Mucosa of descending colon (tissue), 3 donors: ENCODE measurements at places on chromosomes 6 and 20. TPM values are rescaled to one million over a fixed set of nuclear protein-coding genes. Genes with fewer than 3 reads are reported as not detected.

LPIN3 gene
- 52.7 TPM for total RNA-seq

DNA sequence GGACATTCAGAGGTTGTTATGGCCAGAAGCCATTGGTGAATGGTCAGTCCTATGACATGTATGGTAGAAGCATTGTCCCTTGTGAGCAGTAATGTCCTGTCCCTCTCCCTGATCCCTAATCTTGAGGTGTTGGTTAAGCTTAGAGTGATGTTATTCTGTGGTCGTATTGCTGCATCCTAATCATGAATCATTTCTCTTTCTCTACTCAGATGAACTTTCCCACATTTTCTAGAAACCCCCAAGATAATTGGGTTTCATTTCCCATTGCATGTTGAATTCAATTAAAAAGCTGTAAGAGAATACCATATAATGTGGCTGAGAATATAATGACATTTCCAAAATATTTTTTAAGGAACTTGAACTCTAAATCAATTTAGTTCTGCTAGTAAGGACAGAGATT, 175.1 kb downstream of the PLCB4 start:
- no peak for DNase-seq

DNA sequence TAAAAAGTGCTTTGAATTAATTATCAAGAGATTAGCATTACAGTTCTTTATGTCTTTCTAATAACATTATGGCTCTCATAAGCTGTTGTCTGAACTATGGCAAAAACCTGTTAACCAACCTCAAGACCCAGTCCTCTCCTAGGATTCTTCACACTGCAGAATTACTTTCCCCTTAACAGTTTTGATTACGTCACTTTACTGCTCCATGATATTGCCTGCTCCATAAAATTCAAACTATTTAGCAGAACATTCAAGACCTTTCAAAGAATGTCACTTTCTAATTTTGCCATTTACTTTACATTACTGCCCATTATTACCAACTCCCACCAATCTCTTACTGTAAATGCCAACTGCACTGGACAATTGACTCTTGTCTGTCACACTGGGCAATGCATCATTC, 843.5 kb downstream of the PHF3 start:
- no peak for DNase-seq

- no peak for DNase-seq
These were observed 31.4 kb downstream of the DUSP22 start for GRCh38 chr6:323730-324088.

OPRM1 gene
- 0.57 TPM for total RNA-seq

DNA sequence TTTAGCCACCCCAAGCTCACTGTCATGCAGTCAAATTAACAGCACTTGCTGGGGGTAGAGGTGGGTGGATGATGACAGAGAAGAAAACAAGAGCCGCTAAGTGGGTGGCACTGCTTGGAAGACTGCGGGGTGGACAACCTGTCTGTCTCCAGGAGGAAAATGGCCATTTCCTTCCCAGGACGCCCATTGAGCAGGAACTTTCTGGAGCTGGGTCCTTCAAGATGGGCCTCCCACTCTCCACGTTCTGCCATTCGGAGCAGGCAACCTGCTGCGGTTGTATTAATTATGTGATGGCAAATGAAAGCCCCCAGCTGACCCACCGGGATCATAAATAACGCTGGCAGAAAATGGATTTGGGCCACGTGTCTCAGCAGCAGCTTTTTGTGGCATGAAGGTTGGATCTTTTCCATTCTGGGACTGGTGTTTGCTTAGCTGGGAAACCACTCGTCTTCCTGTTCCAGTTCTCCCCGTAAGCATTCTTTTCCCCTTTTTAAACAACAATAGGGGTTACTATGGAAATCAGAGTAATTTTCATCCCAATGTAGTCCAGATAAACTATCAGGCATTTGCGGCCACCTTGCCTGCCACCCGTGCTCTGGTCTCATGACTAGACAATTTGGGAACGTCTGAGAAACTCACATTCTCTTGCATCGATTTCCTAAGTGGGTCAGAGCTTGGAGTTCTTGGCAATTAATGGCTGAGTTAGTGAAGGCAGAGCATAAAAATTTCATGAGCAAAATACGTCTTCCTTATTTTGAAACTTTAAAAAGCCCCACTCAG, 215.5 kb downstream of the ANKRD60 start:
- no peak for DNase-seq

TOX2 gene
- total RNA-seq, result 6.1 TPM

SLC22A23 gene
- total RNA-seq, result 74.7 TPM

EDN1 gene
- total RNA-seq, result 14.0 TPM

DNA sequence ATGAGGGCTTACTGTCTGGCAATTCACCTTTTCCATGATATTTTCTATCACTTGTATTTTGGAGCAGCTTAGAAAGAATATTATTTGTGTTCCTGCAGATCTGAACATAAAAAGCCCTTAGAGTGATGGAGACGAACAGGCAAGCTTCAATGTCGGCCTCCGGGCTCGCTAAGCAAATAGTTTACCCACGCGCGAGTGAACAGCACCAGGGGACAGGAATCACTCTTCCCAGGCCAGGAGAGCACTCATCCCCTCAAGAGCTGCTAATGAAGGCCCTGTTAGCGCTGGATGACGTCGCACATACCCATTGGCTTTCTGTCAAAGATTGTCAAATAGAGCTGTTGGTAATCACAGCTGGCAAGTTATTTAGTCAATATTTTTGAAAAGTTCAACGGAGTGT, 395.7 kb downstream of the ZFAND3 start:
- DNase-seq, result no peak

B3GAT2 gene
- 0.13 TPM for total RNA-seq

DNA sequence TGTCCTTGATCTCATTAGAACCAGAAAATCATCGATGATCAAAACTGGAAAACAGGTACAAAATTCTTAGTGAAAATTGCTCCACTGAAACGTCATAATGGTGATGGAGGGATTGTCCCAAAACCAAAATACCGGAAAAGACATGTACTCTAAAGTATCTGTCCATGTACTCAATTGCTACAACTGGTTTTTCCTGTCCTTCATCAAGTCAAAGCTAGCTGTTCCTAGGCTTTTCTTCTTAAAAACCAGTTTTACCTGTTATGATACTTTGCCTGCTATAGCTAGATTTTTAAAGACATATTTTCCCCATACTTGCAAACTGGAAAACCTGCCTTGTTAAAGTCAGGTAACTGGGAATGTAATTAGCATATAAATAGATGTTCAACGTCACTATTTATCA, 50.5 kb upstream of the LRRC1 start:
- no peak for DNase-seq

RPRD1B gene
- total RNA-seq, result 36.3 TPM

DNA sequence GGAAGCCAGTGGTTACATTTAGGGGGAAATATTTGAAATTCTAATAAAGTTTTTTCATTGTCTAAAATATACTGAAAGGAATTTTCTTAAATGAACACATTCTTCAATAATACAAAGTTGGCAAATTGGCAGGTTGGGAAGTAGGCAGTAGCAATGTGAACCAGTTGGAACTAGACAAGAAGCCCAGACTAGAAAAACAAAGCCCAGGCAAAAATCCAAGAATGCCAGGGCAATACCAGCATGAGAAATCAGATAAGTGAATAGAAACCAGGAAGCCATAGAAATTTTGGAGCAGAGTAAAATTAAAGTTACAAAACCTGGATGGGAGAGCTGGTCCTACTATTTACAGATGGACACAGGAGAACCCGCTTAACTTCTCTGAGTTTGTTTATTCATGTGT, 52.2 kb downstream of the TPBG start:
- no peak for DNase-seq

RIPOR2 gene
- 2.9 TPM for total RNA-seq

- no peak for DNase-seq
These were observed 153.2 kb upstream of the PRND start for GRCh38 chr20:4568361-4568959.

GRCh38 chr6:98469141-98469540, 365.2 kb upstream of the POU3F2 start:
- no peak for DNase-seq

DNA sequence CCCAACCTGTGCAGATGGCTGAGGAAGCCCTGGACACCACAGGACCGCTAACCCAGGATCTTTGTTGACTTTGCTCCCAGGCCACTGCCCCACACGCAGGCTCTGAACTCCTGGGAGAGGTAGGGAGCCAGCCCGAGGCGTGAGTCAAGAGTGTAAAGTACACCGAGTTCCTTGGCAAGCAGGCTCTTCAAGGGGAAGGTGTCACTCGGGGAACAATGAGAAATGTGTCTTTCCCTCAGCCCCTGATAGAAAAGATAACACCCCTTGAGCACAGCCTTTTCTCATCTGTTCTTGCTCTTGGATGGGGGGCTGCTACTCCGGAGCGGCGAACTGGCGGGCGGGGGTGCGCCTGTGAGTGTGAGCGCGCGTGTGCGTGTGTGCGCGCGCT, 472 bp upstream of the EDN3 start:
- DNase-seq, result peak; percentile 82

DNA sequence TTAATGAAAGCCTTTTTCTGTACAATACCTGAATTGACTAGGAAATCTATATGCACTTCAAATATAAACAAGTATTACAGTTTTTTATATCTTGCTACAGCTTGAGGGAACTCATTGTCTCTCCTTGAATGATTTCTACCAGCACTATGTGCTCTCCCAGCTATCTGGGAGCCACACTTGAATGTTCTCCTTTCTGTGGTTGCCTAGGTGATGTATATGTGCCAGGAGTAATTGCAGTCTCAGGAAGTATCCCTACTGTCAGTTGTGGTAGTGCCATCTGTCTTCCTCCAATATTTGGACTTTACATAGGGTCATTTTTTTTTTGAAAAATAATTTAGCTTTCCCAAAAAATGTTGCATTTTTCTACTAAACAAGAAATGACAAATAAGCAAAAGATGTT, 288.0 kb upstream of the PLCB4 start:
- no peak for DNase-seq

HLA-DRB1 gene
- 169 TPM for total RNA-seq

THBS2 gene
- total RNA-seq, result 3.7 TPM

DNA sequence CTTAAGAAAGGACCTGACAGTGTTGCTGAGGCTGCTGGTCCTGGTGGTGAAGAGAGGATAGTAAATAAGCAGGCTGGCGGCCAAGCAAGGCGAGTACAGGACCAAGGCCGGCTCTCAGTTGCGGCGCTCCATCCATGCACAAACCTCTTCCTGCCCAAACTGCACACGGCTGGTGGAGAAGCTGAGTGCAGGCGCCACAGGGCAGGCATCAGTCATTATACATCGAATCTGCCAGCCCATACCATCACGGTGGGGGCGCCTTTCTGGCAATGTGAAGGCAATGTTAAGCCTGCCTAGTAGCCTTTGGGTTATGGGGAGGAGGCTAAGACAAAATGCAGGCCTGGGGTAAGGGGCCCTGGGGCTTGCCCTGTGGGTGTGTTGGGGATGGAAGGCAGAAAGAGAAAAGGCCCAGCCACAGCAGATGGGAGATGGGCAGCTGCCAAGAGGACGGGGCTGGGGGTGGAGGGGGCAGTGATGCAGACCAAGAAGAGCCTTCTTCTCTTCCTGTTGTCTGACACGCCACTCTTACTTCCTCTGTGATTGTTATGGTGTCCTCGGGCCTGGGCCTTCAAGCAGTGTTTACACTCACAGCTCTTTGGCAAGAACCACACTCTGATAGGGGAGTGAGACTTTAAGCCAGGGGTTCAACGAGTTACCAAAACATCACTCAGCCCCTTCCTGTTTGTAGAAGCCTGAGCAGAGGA, 20.3 kb upstream of the KCNK16 start:
- DNase-seq, result no peak

DNA sequence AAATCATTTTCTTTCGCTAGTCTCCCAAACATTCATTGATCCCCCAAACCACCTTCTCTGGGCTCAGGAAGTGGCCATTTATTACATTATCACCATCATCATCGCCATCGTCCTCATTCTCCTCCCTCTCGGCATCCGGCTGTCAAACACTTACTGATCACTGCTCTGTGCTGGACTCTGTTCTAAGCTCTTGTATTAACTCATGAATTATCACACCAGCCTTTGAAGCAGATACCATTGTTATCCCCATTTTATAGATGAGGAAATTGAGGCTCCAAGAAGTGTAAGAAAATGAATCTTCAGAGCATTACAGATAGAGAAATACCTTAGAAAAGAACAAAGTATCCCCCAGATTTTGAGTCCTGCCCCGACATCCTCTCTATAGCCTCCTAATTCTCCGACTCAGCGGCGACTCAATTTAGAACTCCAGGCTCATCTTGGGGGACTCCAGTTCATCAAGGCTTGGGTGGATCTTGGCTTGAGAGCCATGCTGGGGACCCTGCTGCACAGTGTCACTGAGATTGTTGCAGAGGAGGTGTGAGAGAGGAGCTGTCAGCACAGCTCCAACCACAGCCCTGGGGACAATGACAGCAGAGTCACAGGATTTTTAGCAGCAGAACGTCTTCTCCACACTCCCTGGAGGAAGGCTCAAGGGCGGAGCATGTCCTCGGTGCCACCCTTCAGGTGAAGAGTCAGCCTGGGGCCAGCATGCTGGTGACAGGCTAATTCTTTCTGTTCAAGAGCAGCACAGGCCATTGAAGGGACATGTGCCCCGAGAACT, 6.6 kb upstream of the EEF1E1 start:
- no peak for DNase-seq

GRCh38 chr6:165605901-165606739, 56.9 kb downstream of the PDE10A start:
- no peak for DNase-seq

PTPRT gene
- 0.38 TPM for total RNA-seq

GRCh38 chr20:51175724-51176123, 152.8 kb upstream of the KCNG1 start:
- DNase-seq, result no peak

GRCh38 chr6:110688661-110689268, 126.5 kb downstream of the CDK19 start:
- peak; percentile 23 for DNase-seq

GRCh38 chr6:147506704-147507114, 1.8 kb upstream of the SAMD5 start:
- peak; percentile 75 for DNase-seq
